Occipital lobe (tissue), 3 donors: ENCODE measurements at places on chromosomes 7 and 10. TPM values are rescaled to one million over a fixed set of nuclear protein-coding genes. Genes with fewer than 3 reads are reported as not detected.

Gene DYNC1I1
- 182 TPM for total RNA-seq

Gene GJD4
- total RNA-seq, result not detected

Gene GSTO2
- 0.62 TPM for total RNA-seq

Gene CCDC7
- 146 TPM for total RNA-seq

Gene IGFBP3
- total RNA-seq, result 4.2 TPM

Gene SPDYE16
- not detected for total RNA-seq

Gene OGDHL
- total RNA-seq, result 4.2 TPM

Gene WEE2
- 0.16 TPM for total RNA-seq

Gene SPDYE8
- total RNA-seq, result not detected

Gene MYOF
- total RNA-seq, result 3.6 TPM

Gene COBL
- total RNA-seq, result 6.4 TPM
